ENCODE measurements at places on chromosomes 13 and 19. TPM values are rescaled to one million over a fixed set of nuclear protein-coding genes. Genes with fewer than 3 reads are reported as not detected.

DNA sequence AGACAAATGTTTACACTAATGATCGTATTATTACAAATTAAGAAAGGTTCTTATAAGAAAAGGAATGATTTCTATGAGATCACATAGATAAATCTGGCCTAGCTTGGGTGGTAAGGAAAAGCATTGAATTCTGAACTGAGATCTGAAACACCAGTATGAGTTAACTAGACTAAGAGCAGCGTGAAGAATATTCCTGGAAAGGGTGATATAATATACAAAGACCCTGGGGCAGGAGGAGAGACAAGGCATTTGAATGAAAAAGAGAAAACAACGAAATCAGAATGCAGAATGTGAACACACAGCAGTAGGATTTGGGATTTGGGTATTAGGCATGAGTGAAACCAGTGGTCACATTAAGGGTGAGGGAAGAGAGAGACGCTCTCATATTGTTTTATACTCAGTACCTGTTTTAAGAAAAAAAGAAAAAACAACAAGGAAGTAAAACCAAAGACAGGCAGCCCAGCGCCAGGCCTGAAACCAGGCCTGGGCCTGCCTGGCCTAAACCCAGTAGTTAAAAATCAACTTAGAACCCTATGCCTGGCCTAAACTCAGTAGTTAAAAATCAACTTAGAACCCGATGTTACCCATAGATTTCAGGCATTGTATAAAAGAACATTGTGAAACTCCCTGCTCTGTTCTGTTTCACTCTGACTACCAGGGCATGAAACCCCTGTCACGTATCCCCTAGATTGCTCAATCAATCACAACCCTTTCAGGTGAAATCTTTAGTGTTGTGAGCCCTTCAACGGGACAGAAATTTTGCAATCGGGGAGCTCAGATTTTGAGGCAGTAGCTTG lies 287.1 kb downstream of the ITGBL1 start:
- DNase-seq = no peak
- H3K4me3 ChIP-seq = no peak overlapping the region
- no peaks in the 10 kb centered on the region for H3K36me3 ChIP-seq
- no peaks in the 10 kb centered on the region for H3K4me1 ChIP-seq

DNA sequence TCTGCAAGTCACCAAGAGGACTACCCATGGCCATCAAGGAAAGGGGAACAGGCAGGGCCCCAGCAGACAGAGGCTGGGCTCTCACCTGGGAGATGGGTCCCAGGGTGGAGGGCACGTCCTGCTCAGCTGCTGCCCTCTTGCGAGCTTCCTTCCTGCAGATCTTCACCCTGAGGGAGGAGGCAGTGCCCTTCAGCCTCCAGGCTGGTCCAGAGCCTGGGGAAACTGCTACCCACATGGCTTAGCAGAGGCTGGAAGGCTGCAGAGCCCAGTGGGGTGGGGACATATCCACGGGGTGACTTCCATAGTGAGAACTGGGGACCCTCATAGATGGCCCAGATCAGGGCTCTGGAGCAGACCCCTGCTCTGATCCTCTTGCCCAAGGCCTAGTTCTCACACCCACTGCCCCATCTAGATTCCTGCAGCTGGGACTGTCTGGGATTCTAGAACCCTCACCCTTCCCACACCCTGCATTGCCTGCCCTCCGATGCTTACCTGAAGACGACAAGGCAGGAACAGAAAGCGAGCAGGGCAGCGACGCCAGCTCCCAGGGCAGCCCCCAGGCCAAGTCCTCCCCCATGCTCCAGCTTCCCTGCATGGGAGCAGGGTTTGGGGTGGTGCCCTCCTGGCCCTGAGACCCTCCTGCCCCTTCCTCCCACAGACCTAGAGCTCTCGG lies 9.0 kb downstream of the SIGLEC11 start:
- H3K4me3 ChIP-seq = no peak overlapping the region
- H3K36me3 ChIP-seq = no peaks in the 10 kb centered on the region
- DNase-seq = no peak
- peaks cover 40% of the 10 kb centered on the region for H3K4me1 ChIP-seq
- H3K27me3 ChIP-seq = no peaks in the 10 kb centered on the region

- H3K36me3 ChIP-seq = no peaks in the 10 kb centered on the region
- H3K4me1 ChIP-seq = no peaks in the 10 kb centered on the region
- no peak overlapping the region for H3K27ac ChIP-seq
Measured at GRCh38 chr13:56201834-56202233, 938.9 kb upstream of the PRR20A start.

Gene IGFL3
- total RNA-seq = not detected

DNA sequence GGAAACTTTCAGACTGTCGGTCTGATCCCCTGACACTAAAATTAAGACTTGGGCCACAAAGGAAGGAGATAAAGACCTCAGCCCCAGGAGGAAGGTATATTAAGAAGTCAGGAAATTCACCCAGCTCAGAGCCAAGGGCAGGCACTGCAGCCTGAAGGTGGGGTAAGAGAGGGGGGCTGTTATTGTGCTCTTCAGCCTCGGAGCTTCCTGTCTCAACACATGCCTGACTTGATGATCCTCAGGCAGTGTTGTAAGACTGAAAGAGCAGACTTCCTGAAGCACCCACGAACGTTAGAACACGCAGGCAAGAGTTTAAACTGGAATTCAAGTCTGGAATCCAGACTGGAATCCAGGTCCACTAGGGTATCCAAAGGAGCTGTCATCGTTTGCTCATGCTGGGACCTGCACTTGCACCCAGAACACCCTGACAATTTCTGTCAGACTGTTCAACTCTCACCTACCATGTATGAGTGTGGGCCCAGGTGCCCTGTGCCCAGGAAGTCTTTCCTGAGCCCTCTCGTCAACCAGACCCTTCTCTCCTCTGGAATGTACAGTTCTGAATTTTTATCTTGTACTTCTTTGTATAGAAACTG lies 10.7 kb upstream of the FLT1 start:
- H3K4me3 ChIP-seq = no peak overlapping the region
- no peaks in the 10 kb centered on the region for H3K4me1 ChIP-seq
- H3K27me3 ChIP-seq = no peaks in the 10 kb centered on the region
- no peaks in the 10 kb centered on the region for H3K36me3 ChIP-seq
- no peak for DNase-seq

DNA sequence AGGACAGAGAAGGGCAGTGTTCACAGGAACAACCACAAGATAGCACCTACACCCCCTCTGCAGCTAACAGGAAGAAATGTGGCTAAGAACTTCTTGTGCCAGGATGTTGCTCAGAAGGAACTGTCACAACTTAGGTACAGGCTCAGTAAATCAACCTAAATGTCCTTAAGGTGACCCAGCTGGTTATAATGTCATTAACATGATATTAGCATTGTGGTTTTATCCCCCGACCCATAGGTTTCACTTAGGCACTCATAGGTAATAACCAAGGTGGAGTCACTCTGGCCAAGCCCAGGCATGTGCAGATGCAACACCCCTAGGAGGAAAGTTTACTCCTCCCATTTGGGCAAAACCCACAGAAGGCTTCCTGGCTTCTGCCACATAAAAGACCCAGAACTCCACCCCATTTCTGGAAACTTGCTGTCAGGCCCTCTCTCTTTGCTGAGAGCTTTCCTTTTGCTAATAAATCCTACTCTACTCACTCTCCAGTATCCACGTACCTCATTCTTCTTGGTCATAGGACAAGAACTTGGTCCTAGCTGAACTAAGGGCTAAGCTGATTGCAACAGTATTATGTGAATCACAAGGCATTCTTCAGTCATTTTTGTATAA lies 951.3 kb downstream of the SLITRK5 start:
- H3K4me3 ChIP-seq = no peak overlapping the region
- H3K27ac ChIP-seq = no peak overlapping the region
- no peak for DNase-seq

DNA sequence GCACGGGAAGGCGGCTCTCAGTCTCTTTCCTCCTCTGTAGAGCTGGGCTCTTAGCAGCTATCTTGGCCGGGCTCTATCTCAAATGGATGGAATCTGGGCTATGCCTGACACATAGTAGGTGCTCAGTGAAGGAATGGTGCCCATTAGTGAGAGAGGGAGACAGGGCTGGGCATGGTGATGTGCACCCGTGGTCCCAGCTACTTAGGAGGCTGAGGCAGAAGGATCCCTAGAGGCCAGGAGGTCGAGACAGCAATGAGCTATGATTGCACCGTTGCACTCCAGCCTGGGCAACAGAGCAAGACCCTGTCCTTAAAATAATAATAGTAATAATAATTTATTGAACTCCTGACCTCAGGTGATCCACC lies 14.7 kb downstream of the KLF2 start:
- H3K4me1 ChIP-seq = no peaks in the 10 kb centered on the region
- no peak for DNase-seq
- H3K36me3 ChIP-seq = no peaks in the 10 kb centered on the region
- H3K4me3 ChIP-seq = no peak overlapping the region

Gene OXGR1
- 0.16 TPM for total RNA-seq

DNA sequence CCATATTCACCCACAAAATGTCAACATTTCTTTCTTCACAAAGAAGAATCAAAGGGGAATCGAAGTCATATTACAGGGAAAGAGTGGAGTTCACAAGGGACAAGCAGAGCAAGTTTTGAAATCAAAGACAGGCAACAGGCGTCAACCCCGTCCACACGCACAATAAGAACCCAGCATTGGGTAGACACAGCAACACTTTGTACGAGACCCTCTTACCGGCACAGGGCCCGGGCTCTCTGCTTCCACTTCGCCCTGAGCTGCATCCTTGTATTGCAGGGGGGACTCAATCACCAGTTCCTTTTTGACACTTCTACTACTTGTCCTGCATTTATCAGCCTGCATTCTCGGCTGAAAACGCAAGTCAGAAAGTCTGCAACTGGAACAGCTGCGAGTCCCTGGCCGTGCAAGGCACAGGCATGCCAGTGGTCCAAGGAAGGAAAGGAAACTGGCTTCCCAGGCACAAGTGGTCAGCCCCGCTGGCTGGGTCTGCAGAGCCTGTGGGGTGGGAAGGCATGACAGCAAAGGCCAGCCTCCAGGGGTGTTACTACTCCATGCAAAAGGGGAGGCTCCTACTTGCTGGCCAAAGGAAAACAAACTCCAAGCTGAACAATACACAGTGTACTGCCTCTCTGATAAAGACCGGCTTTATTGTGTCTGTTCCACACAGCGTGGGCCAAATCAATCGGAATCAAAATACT lies at the start of gene DOCK9:
Gene DOCK9, minus strand, starts transcription at position 497 of the 698 bp plus-strand sequence. Its CDS starts 155 bp downstream, at position 342.
- no peaks in the 10 kb centered on the region for H3K36me3 ChIP-seq
- H3K4me1 ChIP-seq = no peaks in the 10 kb centered on the region
- peak within 1 kb of the TSS; percentile 43 for H3K4me3 ChIP-seq
- peak; percentile 76 for DNase-seq
- no peaks in the 10 kb centered on the region for H3K27me3 ChIP-seq

GRCh38 chr13:33109271-33109697 lies 93.1 kb downstream of the KL start:
- no peak overlapping the region for H3K4me3 ChIP-seq
- H3K27me3 ChIP-seq = no peaks in the 10 kb centered on the region
- peaks cover 15% of the 10 kb centered on the region for H3K36me3 ChIP-seq
- H3K27ac ChIP-seq = peak overlapping the region; percentile 75
- DNase-seq = no peak
- H3K4me1 ChIP-seq = peaks cover 83% of the 10 kb centered on the region

GRCh38 chr13:80029170-80029569 lies 311.8 kb downstream of the SPRY2 start:
- H3K27ac ChIP-seq = no peak overlapping the region
- H3K27me3 ChIP-seq = no peaks in the 10 kb centered on the region
- no peaks in the 10 kb centered on the region for H3K4me1 ChIP-seq
- H3K4me3 ChIP-seq = no peak overlapping the region
- no peaks in the 10 kb centered on the region for H3K36me3 ChIP-seq

Gene ATP1A3
- total RNA-seq = 1.6 TPM

DNA sequence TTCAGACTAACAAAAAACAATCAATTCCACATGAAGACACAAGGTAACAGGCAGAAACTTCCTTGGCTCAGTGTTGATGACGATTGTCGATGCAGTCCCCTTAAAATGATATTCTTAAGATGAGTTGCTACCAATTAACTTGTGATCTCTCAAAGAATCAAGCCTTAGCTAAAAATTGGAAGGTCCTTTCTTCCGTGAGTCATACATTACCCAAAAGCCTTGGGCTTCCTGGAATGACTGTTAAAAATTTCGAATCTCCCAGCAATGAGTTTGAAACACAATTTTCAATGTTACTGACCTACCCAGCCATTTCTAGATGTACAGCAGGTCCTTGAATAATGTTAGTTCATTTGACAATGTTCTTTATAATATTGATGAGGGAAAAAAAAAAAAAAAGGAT lies 28.0 kb upstream of the RB1 start:
- no peak for DNase-seq
- no peaks in the 10 kb centered on the region for H3K27me3 ChIP-seq
- no peaks in the 10 kb centered on the region for H3K36me3 ChIP-seq
- H3K4me3 ChIP-seq = no peak overlapping the region
- H3K4me1 ChIP-seq = no peaks in the 10 kb centered on the region
- H3K27ac ChIP-seq = no peak overlapping the region

DNA sequence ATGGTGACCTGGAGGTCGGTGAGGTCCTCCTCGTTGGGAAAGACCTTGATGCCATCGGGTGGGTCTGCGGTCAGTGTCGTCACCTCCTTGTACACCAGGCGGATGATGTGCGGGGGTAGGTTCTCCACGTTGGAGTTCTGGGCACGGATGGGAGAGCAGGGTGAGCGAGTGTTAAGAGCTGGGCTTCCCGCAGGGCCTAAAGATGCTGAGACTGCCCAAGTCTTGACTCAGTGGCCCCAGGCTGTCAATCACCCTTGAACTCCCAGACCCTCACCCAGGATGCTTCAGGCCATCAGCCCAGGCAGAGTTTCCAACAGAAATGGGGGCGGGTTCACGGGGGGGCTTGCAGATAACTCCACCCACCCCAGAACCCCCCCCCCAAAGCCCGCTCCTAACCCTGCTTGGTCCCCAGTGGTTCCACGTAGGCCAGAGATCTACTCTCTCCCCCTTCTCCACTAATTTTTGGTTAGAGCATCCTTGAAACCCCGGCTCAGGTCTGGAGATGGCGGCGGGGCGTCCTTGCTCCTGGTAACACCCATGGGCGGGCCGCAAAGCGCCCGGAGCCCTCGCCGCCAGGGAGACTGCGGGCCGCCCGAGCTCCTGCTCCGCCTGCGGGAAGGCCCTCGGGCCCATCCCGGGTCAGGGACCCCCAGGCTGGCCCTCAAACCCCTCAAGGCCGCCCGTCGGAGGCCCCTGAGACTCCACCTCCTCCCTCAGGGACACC lies 600 bp downstream of the UBE2S start:
- peaks cover 15% of the 10 kb centered on the region for H3K36me3 ChIP-seq
- H3K27me3 ChIP-seq = no peaks in the 10 kb centered on the region
- peaks cover 18% of the 10 kb centered on the region for H3K4me1 ChIP-seq
- DNase-seq = no peak

DNA sequence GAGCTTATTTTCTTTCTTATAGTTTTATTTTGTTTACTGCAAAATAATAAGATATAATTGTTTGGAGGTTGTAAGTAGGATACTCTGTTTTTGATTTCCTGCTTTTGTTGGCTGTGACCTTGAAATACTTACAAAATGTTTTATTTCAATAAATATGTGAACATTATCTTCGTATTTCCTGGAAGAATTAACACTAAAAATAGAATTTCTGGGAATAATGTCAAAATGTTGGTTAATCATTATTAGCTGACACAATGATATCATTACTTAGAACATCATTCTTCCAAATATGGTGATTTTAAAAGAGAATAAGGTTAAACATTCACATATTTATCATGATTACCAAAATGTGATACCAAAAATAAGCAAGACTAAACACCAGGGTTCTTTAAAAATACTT lies 1148.6 kb upstream of the PRR20A start:
- H3K4me3 ChIP-seq = no peak overlapping the region
- no peaks in the 10 kb centered on the region for H3K4me1 ChIP-seq
- H3K27ac ChIP-seq = no peak overlapping the region
- H3K36me3 ChIP-seq = no peaks in the 10 kb centered on the region
- DNase-seq = no peak
- no peaks in the 10 kb centered on the region for H3K27me3 ChIP-seq

Gene AP3D1
- 43.1 TPM for total RNA-seq

Gene LHB
- not detected for total RNA-seq

GRCh38 chr13:74200081-74200480 lies 65.9 kb upstream of the KLF12 start:
- no peak for DNase-seq
- peaks cover 10% of the 10 kb centered on the region for H3K4me1 ChIP-seq
- H3K36me3 ChIP-seq = no peaks in the 10 kb centered on the region
- no peaks in the 10 kb centered on the region for H3K27me3 ChIP-seq
